ENCODE measurements at places on chromosomes 6 and 20.
A peak's percentile ranks its signal among the peaks of the same experiment; 100 is the strongest.

DNA sequence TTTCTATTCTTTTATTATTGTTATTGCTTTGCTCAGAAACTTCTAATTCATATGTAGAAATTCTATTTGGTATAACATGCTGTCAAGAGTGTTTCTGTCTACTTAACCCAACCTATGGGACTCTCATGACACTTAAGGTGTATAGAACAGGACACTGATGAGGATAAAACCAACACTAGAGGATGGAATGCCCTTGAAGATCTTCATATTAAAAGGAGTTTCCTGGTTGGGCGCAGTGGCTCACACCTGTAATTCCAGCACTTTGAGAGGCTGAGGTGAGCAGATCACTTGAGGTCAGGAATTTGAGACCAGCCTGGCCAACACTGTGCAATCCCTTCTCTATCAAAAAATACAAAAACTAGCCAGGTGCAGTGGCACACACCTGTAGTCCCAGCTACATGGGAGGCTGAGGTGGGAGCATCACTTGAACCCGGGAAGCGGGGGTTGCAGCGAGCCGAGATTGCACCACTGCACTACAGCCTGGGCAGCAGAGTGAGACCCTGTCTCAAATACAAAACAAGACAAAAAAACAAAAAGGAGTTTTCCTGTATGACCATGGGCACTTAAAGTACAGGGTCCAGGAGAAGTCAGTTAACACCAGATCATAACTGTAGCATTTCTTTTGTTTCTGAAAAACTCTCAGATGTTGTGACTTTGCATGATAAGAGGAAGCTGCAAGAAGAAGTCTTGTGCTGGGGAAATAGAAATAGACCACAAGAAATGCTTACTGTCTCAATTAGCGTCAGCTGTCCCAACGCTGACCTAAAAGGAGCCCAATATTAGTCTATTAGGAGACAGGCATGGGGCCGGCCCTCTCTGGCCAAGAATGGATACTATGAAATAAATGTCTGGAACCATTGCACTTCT lies 38.9 kb upstream of the CD2AP start:
- no peak for DNase-seq

- DNase-seq, result peak; percentile 73
Measured at GRCh38 chr6:20126789-20127653, 85.2 kb downstream of the MBOAT1 start.

DNA sequence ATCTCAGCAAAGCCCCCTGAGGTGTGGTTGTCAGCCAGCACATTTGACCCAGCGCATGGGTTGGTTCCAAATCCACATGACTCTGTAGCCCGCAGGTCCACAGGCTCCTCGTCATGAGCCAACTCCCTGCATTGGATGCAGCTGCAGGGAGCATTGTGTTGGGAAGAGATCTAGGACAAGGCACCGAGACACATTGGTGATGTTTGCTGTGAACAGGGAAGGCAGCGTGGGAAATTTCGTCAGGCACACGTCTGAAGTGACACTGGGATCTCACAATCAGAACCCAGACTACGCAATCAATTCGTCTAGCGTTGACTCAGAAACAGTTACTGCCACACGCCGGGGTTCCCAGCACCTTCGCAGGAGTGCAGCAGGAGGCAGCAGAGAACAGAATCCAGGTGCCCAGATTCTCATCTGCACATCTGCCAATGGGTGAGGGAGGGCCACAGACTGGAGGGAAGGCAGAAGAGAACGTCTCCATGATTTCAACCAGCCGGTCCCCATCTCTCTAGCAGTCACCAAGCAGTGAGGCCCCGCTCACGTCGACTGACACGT lies 177.0 kb downstream of the TTLL2 start:
- DNase-seq, result no peak

DNA sequence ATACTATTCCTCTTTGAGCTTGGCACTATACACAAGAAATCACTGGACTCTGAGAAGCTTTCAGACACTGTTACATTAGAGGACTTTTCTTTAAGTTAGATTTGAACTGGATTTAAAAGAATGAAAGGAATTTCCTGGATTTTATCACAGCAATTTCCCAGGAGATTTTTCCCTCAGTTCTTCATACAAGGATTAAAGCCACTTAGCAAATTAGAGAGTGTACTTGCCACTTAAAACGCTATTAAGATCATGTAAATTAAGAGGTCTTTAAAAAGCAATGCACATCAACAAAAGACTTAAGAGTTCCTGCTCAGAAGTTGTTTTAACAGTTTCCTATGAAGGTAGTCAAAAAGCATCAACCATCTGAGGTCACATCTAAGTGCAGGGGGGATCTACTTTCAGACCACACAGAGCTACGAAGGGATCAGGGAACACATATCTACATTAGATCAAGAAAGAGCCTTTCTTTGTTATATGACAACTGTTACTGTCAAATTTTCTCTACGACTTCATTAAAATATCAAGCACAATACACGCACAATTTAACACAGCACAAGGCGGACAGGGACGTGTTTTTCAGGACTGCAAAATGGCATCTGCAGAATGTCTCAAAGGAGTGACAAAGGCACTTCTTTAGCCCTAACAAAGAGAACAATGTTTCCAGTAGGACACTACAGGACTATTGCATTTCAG lies 65.8 kb downstream of the EPB41L2 start:
- DNase-seq, result no peak

GRCh38 chr6:118724211-118724610 lies 72.8 kb upstream of the CEP85L start:
- no peak for DNase-seq

- DNase-seq, result no peak
Measured at GRCh38 chr20:10297684-10298240, 79.1 kb downstream of the SNAP25 start.

DNA sequence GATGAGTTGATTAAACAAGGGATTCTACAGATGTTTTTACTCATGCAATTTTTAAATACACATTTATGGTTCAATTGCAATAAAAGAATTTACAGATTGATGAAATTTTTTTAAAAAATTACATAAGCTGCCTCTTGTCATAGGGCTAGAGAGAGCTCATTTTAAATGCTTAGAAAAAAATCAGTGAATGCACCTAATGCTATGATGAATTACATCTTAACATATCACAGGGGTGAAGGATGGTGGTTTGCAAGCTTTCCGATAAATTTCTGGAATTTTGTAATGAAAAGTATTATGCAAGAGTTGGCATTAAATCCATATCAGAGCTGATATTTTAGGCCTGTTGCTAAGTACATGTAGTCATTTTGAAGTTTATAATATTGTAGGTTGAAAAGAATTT lies 29.6 kb downstream of the DSE start:
- DNase-seq, result no peak

DNA sequence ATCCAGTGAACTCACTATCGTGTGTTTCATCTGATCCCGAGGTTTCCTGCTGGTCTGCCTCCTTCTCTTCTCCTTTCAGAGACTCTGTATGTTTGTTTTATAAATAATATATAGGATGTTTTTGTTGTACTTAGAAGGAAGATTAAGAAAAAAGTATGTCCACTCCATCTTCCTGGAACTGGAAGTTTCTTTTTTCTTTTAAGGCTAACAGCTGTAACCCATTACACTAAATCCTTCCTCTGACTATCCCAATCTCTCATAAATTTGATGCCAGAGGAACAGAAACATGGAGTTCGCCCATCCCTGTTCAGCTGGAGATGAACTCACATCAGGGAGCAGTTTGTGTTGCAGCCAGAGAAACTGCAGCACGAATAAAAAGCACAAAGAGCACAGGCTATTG lies 20.7 kb downstream of the RIPK1 start:
- DNase-seq, result no peak

- DNase-seq, result no peak
Measured at GRCh38 chr6:14009431-14009830, 84.7 kb downstream of the RNF182 start.

GRCh38 chr20:57625181-57625958 lies 5.1 kb upstream of the ZBP1 start:
- DNase-seq, result no peak

GRCh38 chr6:28523241-28523622 lies 2.4 kb upstream of the GPX5 start:
- DNase-seq, result peak; percentile 14

DNA sequence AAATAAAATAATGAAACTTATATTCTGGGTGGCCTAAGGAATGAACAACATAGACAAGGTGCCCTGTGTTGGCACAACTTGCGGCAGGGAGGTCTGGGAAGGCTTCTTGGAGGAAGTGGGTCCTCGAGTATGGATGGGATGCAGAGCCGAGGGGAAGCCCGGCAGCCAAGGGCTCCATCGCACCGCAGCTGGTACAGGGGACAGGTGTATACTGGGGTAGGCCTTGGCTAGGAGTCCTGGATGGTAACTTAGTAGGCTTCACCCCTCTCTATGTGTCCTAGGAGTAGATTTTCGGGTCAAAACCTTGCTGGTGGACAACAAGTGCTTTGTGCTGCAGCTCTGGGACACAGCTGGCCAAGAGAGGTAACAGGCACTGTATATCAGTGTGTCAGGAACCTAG lies 28.0 kb downstream of the RAB44 start:
- DNase-seq, result no peak

DNA sequence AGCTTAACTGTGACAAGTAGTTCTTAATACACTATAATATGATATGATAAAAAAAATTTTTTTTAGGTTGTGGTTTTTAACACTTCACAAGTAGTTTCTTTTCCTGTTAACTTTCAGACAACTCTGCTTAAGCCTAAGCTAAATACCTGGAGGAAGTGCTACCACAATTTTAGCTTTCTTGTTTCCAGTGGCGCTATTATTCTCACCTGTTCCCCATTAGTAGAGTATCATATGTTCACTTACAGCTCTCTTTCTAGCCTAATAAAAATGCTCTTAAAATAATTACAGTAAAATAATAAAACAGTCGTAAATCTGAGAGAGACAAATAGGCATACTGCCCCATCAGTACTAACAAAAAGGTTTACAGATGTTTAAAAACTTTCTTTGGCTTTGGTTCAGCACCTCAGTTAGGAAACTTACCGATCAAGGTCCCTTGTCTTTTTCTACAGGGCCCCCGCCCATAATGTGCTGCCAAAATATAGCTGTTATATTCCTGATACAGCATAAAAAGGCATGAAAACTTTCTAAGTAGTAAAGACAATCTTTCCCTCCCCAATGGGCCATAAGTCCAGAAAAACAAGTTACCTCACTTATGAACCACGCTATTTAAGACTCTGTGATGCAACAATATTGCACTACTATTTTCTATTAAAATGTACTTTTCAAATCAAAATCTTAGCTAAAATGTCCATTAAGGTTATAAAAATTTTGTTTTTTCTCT lies 57.9 kb downstream of the SESN1 start:
- no peak for DNase-seq

DNA sequence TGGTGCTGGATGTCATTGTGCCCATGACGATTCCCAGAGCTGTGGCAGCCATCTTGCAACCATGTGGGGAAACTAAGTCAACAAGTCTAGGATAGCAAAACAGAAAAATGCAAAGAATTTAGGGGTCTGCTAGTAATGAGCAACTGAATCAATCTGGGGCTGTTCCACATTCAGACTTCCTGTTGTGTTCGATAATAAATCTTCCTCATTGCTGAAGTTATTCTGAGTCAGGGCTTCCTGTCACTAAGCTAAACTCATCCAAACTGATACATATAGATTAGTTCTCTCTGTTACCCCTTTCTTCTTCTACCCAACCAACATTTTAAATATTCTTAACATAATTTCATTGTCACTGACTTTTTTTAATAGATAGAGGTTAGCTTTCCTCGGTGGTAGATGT lies 205.9 kb downstream of the HACE1 start:
- DNase-seq, result no peak

DNA sequence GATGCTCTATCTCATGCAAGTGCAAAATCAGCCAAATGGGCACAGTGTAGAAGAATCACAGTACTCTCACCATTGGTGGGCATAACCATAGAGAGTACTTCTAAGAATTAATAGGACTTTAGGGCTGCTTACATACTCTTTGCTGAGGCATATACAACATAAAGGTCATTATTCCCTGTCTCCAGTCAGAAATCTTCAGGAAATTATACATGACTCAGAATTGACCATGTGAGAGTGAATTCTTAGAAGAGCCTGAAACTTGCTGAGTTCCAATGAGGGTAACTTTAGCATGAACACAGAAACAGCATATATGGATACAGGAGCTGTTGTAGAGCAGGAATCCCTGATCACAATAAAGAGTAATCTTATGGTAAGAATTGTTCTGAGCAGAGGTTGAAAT lies 498.7 kb downstream of the TENT5A start:
- no peak for DNase-seq

DNA sequence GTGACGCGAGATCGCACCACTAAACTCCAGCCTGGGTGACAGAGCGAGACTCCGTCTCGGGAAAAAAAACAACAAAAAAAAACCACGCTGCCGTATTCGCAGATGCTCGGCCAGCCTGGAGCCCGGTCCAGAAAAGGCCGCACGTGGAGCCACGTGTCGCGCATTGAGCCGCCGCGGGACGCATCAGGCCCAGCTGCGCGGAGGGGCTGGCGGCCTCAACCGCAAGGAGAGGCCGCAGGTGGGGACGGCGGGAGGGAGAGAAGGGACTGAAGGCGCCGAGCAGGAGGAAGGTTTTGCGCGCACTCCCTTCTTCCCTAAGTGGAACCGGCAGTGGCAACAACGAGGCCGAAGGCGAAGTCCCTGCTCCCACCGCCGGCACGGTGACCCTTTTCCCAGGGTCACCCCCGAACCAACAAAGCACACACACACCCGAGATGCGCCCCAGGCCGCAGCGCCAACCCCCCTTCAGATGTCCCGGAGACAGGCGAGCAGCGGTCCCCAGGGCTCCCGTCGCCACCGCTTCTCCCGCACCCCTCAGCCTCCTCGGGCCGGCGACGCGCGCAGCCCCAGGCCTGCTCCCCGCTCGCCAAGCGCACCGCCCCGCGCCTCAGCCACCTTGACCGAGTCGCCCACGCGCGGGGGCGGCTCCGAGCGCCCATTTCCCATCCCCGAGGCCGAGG lies 681 bp downstream of the SYCP2 start:
- DNase-seq, result no peak

- no peak for DNase-seq
Measured at GRCh38 chr6:160634706-160635105, 29.4 kb downstream of the LPA start.

DNA sequence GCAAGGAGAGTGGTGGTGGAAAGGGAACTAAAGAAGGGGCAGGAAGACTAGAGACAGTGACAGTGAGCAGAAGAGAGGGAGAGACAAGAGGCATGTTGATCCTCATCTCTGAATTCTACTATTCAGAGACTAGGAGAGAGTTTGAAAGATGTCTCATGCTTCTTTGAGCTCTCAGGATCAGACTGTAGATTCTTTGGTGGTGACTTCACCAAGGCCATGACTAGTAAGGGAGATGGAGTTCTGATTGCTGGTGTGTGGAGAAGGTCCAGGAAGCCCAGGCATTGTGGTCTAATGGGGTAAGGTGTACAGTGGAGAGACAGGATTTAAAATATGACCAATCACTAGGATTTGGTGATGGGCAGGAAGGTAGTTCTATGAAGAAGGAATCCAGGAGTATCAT lies 713 bp downstream of the WFDC9 start:
- no peak for DNase-seq

DNA sequence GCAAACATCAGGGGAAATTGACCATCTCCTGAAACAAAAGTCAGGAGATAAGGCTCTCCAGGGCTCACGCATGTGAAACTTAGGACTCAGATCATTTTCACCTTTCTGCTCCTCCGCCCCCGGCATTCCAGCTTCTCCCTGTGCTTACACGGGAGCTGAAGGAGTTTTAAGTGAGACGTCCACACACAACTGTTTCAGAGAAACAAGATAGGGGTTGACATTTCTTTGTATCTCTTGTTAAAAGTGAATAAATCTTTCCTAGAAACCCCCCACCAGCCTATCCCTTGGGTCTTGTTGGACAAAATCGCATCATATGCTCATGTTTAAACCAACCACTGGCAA lies 46.1 kb downstream of the FAM50B start:
- no peak for DNase-seq
